ENCODE measurements at places on chromosomes 6 and 20.
A peak's percentile ranks its signal among the peaks of the same experiment; 100 is the strongest.

- no peak for DNase-seq
Measured at GRCh38 chr20:62677678-62678077, 31.0 kb upstream of the NTSR1 start.

- DNase-seq = no peak
Measured at GRCh38 chr6:160256445-160256844, 2.2 kb downstream of the SLC22A2 start.

DNA sequence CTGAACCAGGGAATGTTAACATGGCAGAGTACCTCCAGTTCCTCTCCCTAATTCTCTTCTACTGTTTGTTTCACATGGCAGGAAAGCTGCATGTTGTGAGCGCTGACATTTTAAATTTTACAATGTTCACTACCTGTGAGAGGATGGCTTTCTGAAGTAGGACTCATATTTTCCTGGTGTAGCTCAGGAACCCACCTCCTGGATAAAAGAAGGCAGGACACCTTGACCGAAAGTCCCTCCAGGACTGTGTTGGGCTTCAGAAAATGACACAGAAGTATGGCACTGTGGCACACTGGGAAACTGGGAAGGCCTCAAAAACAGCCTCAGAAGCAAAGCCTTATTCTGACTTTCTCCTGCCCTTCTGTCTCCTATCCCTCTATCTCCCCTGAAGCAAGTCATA lies 33.3 kb downstream of the PTPRK start:
- no peak for DNase-seq

DNA sequence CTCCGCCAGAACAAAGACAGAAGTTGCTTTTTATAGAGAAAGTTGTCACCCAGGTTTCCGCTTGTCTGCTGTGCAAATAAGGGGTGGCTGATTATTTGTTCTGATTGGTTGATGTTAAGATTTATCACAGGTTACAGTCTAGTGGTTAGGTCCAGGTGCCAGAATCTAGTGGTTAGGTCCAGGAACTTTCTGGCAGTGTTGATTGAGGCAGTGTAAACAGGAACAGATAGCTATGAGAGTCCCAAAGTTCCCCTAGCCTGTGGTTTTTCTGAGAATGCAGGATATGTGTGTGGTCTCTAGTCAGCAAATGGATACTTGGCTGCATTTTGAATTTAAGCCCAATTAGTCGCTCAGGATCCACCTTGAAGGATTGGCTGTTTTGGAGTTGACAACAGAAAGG lies 148.0 kb downstream of the TMEM200A start:
- DNase-seq = peak; percentile 82

- peak; percentile 74 for DNase-seq
Measured at GRCh38 chr20:341682-342081, 5.2 kb upstream of the NRSN2 start.

DNA sequence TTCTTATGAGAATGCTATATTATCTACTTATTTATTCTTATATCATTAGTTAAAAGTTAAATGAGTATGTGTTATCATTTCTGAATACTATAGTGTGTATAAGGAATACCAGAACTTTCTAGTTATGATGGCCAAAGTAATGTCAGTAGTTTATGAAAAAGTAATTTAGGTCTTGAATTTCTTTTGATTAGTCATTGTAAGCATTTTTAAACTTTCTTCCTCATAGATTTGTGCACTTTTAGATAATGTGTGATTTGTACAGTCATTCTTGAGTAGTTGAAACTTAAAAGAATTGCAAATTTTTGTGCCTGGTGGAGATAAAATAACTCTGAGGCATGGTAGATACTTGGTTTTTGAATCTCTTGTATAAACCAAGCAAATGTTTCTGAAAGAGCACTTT lies 311.3 kb downstream of the CDKAL1 start:
- no peak for DNase-seq

DNA sequence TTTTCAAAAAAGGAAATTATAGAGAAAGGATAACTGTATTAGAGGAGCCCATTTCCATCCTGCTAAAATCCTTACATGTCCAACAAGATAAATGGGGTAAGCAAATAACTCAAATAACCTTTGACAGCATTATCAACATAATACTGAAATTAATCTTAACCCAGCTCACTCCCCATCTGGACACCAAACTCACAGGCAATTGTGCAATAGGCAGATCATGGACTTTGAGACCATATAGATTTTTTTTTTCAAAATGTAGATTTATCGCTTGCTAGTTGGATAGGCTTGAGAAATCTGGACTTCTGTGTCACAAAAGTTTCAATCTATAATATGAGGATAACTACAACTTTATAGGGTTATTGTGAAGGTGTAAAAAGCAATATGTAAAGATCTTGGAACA lies 134.4 kb upstream of the ASCC3 start:
- no peak for DNase-seq

DNA sequence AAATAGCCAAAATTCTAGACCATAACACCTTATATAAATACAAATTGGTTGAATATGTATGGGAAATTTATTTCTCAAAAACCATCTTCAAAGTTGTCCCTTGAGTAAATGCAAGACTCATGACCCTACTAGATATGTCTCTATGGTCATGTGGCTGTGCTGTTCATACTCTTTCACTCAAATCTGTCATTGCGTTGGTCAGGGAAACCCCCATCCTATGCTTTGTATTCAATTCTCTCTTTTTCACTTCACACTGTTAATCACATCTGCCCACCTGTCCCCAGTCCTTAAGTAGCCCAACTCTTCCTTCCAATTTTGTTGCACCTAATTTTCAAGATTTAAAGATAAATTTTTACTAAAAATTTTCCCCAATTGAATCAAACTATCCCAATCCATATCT lies 51.0 kb downstream of the RPS12 start:
- DNase-seq = no peak

DNA sequence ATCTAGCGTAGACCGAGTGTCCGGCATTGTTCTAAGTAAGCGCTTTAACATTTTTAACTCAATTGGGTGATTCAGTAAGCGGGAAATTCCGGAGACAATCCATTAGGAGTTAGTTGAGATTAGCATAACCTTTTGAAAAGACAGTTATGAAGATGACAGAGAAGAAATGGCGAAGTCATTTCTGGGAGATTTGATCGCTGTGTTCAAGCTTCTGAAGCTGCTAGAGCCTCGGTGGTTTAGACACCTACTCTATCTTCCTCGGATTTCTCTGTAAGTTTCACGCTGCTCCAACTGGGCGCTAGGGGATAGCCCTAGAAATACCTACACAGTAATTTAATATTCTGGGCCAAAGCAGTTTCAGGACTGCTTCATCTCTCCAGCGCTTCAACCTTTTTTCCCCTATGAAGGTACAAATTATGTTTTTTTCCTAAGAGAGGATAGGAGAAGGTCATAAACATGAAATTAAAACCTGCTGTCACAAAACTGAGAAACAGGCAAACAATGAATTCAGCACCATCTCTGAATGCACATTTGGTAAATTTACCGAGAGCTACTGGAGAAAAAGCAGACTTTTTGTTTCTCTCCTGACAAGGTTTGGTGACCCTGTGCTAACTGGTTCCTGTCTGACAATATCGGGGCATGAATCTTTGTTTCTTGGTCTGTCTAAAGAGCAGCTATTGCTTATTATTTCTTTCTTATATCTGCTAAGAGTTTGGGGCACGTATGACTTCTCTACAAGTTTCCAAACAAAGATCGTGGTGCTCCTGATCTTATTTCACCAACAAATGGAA lies 22.4 kb downstream of the ZNF311 start:
- DNase-seq = peak; percentile 88

- DNase-seq = peak; percentile 13
Measured at GRCh38 chr20:62802026-62802712, 2.5 kb upstream of the OGFR start.

Data from hematopoietic multipotent progenitor cell treated with erythropoietin and hydrocortisone succinate and interleukin-3 and kit ligand, for 6 days (in vitro differentiated cells).